Activated CD4-positive, alpha-beta T cell treated with anti-CD3 and anti-CD28 coated beads for 1 hour (primary cell): ENCODE measurements at places on chromosomes 7 and 10.

DNA sequence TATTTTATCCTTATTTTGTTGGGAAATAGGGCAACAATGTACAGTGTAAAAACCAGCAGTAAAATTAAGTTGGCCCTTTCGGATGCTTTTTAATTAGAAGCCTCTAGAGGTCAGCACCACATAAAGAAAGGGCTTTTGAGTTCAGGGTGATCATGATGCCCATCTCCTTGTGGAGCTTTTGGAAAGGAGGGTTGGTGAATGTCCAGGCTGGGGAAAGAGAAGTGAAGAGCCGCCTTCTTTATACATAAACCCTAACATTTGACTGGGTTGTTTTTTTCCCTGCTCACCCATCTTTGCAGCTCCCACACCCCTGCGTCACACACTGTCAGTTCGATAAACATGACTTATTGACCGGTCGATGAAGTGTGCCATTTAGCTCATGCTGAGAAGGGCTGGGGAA lies 29.8 kb downstream of the MTURN start:
- no peak for DNase-seq

DNA sequence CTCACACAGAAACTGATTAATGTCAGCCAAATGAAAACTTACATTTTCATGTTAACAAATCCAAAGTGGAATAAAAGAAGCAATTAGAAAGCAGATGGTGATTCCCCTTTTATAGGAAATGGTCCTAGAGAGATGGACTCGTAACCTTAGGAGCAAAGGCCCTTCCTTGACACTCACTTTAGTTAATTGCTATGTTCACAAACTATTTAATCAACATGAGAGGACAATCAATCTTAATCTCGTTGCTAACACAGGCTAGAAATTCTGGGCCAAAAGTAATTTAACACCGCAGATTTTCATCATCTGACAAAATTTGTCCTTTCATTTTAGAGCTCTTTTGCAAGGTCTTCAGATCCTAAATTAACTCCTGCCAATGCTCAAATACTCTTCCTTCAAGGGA lies 64.0 kb upstream of the DNAJB12 start:
- DNase-seq: no peak

DNA sequence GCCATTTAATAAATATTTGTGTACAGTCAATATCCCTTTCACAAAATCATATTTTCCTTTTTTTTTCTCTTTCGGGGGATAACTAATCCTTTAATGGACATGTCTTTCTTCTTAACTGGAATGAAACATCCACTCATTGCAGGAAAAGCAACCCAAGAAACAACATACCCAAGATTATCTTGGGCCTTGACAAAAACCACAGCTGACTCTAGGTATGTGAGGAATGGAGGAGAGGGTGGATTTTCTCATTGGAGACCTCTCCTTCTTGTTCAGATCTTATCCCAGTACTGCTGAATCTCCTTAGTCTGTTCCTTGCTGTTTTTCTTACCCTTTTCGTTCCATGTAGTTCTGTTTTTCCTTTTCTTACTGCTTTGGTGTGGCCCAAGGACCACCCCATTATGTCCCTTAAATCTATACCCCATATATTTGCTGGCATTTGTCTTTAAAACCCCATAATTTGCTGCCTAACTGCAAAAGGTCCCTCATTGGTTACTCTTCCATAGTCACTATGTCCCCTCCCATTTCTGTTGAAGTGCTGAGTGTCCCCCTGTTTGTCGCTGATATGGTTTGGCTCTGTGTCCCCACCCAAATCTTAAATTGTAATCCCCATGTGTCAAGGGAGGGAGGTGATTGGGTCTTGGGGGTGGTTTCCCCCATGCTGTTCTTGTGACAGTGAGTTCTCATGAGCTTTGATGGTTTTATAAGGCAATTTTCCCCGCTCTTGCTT lies 6.8 kb upstream of the CDK6 start:
- DNase-seq: no peak

DNA sequence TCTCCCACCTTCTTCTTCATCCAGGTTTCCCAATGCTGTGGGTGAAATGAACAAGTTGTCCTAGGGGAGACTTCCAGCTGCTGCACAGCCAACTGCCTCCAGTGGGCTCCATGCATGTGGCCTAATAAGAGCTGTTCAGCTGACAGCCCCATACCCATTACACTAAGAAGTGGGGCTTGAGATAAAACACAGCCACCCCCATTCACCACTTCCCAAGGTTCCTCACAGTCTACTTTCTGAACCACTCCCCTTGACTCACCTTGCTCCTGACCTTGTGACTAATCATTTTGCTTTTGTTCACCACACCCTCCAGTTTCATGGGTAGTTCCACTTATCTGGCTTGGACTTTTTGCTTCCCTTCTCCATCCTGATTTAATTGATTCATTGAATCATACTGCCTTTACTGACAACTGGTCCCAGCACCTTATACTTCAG lies 119.3 kb downstream of the CABCOCO1 start:
- no peak for DNase-seq

GRCh38 chr10:102824664-102825063 lies 12.5 kb downstream of the CYP17A1 start:
- no peak for DNase-seq

DNA sequence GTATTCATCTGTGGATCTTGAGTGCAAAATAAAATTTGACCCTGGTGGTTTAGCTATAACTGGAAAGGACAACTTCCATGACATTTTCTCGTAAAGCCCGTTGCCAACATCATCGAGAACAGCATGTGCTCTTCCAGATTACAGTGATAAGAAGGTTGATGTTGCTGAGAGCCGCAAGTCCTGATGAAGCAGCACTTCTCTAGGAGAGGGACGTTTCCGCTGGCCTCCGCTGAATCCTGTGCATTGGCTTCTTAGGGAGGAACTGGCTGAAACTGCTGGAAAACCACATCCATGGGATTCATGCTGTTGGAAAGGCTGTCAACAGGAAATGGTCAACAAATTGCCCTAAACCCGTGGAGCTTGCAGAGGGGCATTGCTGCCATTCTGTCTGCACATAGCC lies 21.4 kb upstream of the ABCB5 start:
- DNase-seq: no peak

- DNase-seq: no peak
These were observed 68.1 kb downstream of the DGKB start for GRCh38 chr7:14834456-14834855.

DNA sequence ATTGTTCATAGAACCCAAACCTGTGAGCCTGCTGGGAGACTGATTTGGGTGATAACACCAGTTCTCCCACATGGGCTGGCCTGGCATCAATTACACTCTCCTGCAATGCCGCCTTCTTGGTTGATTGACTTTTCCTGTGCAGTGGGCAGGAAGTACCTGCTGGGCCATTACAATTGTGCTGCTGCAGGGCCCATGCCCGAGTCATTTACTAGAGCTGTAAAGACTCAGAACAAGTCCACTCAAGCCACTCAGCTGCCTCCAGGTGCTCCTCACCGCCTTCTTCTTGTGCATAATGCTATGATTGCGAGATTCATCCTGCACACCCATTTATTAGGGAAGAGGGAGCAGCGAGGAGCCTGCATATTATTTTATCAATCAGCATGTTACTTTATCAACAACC lies 264.0 kb downstream of the TCERG1L start:
- no peak for DNase-seq

DNA sequence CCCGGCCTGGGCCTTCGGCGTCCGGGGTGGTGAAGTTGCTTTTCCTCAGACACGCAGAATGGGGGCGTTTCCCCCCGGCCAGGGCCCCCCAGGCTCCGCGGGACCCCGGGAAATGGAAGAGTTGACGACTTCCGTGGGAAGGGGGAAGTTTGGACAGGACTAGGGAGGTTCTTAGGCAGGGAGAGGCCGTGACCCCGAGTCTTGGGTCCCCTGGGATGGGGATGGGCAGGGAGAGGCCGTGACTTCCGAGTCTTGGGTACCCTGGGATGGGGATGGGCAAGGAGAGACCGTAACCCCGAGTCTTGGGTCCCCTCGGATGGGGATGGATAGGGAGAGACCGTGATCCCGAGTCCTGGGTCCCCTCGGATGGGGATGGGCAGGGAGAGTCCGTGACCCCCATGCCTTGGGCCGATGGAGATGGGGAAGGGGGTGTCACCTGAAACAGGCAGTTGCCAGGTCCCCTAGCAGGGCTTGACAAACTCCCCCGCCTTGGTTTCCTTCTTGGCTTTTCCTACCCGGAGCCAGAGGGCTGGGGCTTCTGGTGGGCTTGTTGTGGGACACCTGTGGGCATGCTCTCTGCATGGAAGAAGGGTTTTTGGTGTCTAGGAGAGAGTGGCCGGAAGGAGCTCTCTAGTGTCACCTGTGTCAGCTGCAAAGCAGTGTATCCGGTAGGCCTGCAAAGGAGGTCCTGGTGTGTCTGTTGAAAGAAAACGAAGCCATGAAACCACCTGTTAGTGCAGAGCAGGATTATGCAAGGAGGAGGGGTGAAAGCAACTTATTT lies 1.1 kb downstream of the TRRAP start:
- DNase-seq: peak; percentile 38

DNA sequence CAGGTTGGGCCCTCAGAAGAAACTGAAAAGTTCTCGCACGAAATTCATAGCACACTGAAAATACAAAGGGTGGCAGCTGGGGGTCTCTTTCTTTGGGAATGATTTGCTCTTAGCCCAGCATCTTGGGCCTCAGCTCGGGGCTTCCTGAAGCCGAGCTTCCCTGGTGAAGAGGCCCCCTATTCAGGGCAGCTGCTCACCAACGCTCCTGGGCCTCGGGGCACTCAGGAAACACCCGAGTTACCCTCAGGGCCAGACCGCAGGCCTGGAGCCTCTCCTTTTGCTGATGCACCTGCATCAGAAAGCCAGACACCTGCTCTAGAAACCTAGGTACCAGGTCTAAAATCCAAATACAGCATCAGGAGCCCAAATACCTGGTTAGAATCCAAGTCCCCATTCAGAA lies 85.5 kb downstream of the PTPRE start:
- DNase-seq: no peak

DNA sequence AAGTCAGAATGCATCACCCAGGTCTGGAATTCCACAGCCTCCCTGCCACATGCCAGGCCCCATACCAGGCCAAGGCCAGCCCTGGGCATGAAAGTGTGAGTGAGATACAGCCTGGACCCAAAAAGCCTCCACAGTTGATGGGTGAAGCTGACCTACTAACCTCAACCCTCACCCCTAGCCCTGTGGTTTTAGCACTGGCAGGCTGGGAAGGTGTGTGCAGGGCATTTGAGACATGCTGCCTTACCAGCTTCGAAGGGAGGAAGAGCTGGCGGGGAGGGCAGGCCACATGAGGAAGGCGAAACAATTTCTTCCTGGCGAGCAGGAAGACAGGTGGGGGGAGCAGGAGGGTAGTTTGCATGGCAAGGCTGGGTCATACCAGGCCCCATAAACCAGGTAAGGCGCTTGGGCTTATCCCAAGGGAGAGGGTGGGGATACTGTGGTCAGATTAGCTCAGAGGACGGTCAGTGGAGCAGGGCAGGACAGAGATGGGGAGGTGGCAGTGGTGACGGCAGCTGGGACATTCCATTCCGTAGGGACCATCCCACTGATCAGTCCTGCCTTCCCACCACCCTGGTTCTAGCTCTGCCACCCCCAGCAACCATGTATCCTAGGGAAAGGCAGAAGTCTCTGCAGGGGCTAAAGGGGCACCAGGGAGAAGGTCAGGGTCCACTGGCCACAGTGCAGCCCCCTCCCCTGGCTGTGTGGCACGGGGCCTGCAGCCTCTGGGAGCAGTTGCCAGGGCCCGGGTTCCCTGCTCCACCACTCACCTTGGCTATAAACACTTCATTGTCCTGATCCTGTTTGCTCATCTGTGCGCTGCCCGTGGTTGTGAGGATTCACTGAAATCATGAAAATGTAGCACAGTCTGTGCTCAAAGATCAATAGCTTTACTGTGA lies 155.8 kb downstream of the NRF1 start:
- DNase-seq: no peak

DNA sequence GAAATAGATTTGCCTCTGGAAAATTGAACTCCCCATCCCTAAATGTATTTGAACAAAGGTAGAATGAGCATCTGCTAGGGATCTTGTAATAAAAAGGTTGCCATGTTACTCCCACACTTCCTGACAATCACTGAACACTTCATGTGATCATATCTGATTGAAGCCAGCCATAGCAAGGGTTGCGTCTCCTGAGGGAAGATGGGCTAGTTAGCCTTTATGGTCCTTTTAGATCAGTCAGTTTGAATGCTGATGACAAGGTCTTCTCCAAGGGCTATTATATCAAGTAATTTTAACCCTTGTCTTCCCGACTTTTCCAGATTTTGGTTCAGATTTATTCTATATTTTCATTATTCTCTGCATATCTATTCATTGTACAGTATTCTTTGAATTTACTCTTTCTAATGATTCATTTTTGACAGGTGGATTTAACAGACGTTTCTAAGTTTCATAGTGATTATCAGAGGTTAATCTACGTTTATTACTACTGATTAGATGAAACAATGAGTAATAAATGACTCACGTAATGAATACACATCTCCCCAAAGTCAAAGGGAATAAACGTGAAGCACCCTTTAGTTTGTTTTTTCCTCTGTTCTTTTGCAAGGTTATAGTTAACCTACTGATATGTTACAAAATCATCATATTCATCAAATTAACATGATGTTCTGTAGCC lies 28.1 kb downstream of the CSGALNACT2 start:
- no peak for DNase-seq

DNA sequence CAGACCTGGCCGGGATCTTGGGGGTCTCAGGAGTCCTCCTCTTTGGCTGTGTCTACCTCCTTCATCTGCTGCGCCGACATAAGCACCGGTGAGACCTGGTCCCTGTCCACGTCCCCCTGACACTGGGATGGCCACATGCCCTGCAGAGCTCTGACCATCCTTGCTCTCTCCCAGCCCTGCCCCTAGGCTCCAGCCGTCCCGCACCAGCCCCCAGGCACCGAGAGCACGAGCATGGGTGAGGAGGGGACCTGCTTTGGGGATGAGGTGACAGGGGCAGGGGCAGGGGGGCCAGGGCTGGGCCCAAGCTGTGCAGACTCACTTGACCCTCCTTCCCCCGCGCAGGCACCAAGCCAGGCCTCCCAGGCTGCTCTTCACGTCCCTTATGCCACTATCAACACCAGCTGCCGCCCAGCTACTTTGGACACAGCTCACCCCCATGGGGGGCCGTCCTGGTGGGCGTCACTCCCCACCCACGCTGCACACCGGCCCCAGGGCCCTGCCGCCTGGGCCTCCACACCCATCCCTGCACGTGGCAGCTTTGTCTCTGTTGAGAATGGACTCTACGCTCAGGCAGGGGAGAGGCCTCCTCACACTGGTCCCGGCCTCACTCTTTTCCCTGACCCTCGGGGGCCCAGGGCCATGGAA lies 959 bp downstream of the PVRIG start:
- no peak for DNase-seq

DNA sequence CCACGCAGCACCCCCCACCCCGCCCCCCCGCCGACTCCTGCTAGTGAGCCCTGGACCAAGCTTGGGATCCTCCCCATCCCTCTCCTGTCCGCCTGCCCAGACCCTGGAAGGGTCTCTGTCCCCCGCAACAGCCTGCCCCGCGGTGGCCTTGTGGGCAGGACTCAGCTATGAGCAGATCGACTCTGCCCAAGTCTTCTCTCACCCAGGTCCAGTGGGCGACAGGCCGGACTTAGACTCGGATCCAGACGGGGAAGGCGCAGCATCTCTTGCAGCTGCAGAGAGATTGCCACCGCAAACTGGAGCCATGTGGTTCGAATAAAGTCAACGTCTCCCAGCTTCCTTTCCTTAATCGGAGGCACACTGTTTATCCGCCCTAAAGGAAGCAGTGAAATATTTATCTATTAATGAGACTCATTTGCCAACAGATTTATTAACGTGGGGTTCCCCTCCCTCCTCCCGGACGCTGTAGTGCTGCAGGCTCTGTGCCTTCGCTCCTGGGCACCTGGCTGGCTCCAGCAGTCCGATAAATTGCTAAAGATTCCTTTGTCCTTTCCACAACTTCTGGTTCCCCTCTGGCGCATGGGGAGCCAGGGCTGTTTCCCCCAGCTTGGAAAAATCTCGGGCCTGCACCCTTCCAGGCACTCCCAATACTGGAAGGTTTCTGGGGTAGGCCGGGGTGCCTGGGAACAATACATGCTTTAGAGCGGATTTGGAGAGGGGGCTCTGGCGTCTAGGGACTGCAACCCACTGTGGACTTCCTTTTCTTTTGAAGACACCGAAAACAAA lies 634 bp upstream of the HOXA7 start:
- DNase-seq: no peak
